ENCODE measurements at places on chromosomes 7 and 10.

GRCh38 chr10:131814567-131815265 lies 86.1 kb upstream of the PPP2R2D start:
- DNase-seq = no peak

DNA sequence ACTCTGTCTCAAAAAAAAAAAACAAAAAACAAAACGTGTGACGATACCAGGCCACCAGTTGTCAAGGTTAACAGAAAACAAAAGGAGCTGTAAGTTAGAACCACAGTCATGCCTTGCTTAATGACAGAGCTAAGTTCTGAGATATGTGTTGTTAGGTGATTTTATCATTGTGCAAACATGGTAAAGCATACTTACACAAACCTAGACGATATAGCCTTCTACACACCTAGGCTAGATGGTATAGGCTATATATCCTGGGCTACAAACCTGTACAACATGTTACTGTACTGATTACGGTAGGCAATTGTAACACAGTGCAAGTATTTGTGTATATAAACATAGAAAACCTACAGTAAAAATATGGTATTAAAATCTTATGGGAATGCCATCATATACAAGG lies 564.2 kb downstream of the HTR7 start:
- no peak for DNase-seq

DNA sequence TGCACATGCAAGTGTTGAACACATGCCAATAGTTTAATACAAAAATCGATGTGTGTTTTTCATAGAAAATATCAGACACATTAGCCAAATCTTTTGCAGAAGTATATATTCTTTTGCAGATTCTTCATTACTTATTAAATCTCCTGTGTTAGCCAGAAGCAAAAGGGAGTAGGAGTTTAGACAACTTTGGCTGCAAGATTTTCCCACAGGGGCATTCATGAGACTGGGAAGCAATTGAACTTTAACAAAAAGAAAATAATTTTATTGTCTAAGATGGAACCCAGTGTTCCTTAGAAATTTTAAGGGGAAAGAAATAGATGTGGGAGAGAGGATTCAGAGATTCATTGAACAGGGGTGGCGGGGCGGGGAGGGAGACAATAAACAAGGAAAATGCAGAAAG lies 1336.0 kb downstream of the GATA3 start:
- no peak for DNase-seq

- no peak for DNase-seq
Measured at GRCh38 chr7:149621776-149622175, 124.2 kb upstream of the ZNF746 start.

- DNase-seq = no peak
Measured at GRCh38 chr10:21579291-21579690, 45.3 kb downstream of the MLLT10 start.

DNA sequence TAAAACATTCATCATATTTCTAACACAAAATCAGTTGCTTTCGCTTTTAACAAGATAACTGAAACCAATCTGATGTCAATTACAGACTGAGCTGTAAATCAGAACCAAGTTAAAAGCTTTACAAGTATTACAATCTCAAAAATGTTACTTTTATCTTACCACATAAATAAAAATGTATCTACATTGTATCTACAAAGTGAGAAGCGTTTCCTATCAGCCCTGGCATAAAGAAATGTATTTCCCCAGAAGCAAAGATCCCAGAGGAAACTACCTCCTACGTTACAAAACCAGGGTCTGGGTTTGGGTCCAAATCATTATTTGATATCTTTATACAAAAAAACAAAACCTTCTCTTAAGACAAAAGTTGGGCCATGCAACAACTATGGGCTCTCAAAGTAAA lies 2.6 kb downstream of the SMURF1 start:
- no peak for DNase-seq

GRCh38 chr10:132293201-132293812 lies 14.4 kb downstream of the STK32C start:
- no peak for DNase-seq

DNA sequence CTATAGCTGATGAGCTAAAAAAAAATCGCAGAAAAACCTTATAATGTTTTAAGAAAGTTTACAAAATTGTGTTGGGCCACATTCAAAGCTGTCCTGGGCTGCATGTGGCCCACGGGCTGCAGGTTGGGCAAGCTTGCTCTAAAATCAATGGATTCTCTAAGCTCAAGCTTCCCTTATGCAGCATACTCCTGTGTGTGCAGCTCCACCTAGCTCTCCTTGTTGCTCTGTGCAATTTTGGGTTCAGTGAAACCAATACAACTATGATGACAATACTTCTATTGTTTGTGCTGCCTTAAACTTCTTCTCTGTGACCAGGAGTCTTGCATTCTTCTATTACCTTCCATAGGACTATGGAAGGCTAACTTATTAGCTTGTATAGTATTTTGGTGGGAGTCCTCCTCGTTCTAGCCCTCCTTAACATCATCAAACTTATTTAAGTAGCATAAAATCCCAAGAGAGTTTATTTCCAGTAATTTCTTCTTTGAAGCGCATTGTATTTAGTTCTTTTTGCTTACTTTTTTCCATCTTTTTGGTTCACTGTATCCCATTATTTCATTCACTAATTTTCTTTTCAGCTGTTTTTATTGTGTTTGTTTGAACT lies 170.9 kb upstream of the SMIM30 start:
- DNase-seq = peak; percentile 40

- no peak for DNase-seq
Measured at GRCh38 chr10:124961248-124961570, 19.3 kb downstream of the ZRANB1 start.

DNA sequence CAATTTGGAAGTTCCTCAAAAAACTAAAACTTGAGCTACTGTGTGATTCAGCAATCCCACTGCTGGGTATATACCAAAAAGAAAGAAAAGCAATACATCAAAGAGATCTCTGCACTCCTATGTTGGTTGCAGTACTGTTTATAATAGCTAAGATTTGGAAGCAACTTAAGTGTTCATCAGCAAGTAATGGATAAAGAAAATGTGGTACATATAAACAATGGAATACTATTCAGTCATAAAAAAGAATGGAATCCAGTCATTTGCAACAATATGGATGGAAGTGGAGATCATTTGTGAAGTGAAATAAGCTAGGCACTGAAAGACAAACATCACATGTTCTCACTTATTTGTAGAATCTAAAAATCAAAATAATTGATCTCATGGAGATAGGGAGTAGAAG lies 16.5 kb upstream of the IMMP2L start:
- DNase-seq = no peak

- DNase-seq = peak; percentile 6
Measured at GRCh38 chr7:15326044-15326644, 235.7 kb downstream of the AGMO start.

GRCh38 chr7:27091941-27092818 lies 3.6 kb downstream of the HOXA1 start:
- DNase-seq = no peak

GRCh38 chr7:44396931-44397545 lies 71.6 kb upstream of the CAMK2B start:
- peak; percentile 65 for DNase-seq

DNA sequence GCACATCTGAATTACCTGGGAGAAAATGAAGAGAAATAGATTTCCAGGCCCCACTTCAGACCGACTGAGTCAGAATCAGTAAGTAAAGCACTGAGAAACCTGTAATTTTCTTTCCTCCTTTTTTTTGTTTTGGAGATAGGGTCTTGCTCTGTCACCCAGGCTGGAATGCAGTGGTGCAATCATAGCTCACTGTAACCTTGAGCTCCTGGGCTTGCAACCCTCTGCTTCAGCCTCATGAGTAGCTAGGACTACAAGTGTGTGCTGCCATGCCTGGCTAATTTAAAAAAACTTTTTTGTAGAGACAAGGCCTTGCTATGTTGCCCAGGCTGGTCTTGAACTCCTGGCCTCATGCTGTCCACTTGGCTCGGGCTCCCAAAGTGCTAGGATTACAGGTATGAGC lies 260.2 kb downstream of the STK31 start:
- DNase-seq = no peak

DNA sequence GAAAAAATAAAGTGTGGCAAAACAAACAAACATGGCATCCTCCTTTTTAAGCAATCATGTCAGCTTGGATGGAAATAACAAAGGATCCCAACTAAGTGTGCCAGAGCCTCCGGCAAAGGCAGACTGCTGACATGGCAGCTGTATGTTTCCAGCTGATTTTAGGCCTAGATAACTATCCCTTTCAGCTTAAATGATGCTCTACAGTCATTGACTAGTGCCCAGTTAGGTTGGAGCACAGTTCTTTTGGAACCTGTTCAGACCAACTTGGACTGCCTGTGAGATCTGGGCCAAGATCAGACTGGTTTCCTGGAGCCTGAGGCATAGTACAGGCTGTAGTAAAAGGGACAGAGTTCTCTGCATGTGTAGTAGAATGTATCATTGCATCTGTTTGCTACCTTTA lies 128.7 kb downstream of the DYNC1I1 start:
- peak; percentile 42 for DNase-seq

GRCh38 chr10:110530131-110530831 lies 32.6 kb downstream of the DUSP5 start:
- DNase-seq = no peak

- DNase-seq = no peak
Measured at GRCh38 chr7:90458104-90458503, 11.3 kb upstream of the PTTG1IP2 start.

- DNase-seq = peak; percentile 90
Measured at GRCh38 chr10:69362471-69362954, 54.2 kb downstream of the TACR2 start.

- no peak for DNase-seq
Measured at GRCh38 chr10:101303087-101303703, 50.8 kb upstream of the BTRC start.

- peak; percentile 1 for DNase-seq
Measured at GRCh38 chr7:156334636-156335035, 305.9 kb upstream of the RNF32 start.

DNA sequence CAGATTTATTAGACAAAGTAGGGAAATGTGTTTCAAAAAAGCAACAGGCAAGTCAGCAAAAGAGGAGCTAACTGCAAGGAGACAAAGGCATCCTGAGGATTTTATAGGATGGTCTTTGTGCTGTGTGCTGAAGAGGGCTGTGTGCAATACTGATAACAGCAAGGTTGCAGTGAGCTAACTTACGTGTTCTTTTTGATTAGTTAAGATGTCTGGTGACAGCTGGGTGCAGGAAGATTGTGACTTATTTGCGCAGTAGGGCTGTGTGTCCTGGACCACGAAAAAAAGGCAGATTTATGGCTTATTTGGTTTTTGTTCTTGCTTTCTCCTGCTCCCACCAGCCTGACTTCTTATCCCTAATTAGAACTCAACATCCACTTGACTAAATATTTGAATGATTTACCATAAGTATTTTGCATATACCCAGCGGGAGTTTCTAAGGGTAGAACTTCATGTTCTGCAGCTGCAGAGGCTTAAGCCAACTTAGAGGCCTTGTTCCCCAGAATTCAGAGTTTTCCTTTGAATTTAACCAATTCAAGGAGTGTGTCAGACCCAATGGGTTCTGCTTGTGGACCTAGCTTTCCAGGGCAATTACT lies 119.0 kb downstream of the ANKRD26 start:
- no peak for DNase-seq

DNA sequence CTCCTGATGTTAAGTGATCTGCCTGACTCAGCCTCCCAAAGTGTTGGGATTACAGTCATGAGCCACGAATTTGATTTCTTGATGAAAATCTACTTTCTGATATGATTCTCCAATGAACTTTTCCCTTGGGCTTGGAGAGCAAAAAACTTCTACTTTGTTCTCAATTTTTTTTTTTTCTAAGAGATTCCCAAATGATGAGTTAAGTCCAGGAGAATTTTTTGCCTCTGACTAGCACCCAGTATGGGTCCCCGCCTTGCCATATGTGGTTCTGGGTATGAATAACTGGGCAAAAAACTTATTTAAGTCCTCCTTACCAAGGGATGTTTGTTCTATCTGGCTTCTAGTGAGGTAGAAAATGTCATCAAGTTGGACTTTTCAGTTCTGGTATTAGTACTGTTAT lies 147.9 kb upstream of the LYZL1 start:
- DNase-seq = peak; percentile 96

DNA sequence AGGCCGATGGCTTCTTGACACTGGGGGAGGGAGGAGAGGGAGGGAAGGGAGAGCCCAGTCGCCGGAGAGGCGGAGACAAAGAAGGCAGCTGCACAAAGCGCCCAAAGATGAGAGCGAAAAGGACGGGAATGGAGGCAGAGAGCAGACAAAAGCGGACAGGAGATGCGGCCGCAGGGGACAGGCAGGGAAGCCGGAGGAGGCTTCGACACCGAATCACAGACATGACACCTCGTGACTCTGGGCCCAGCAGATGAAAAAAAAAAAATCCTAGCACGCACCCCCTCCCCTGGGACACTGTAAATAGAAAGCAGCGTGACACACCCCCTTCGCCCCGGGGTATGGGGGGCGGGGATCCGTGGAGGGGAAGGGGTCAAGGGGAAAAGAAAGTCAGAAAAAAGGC lies 976 bp downstream of the NAT16 start:
- DNase-seq = no peak

DNA sequence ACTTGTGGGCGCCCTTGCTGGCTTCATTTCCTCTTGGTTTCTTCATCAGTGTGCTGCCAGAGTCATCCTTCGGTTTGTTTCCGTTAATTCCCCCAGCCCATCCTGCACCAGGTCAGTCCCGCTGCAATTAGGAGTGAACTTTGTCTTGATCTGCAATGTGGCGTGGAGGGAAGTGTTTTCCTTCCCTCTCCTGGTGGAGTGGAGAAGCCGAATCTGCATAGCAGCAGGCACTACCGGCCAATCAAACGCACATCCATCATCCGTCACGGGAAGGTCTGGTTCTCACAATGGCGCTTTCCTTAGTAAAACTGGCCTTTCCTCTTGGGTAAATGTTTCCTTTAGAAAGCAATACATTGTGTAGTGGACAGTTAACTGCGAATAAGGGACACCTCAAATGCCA lies 337.5 kb downstream of the CXCL12 start:
- no peak for DNase-seq

GRCh38 chr7:92769844-92770243 lies 66.5 kb downstream of the CDK6 start:
- no peak for DNase-seq

DNA sequence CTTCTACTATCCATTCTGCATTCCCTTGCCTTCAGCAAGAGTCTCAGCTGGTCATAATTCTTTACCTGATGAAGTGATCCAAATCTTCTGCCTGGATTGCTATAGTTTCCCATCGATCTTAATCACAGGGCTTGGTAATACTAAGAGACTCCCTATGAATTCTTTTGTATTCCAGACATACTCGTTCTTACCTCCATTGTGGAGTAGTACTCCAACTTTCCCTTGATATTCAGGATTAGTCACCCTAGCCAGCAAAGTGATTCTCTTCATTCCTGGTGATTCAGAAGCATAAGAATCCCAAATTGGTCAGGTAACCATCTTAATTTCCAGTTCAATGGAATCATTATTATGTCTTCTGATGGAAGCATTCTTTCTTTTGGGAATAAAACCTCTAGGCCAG lies 96.7 kb downstream of the TWIST1 start:
- peak; percentile 54 for DNase-seq
